ENCODE measurements at places on chromosomes 4 and X.
A peak's percentile ranks its signal among the peaks of the same experiment; 100 is the strongest.

GRCh38 chr4:55866290-55866907 is 13.0 kb downstream of the EXOC1 start:
- DNase-seq: no peak

DNA sequence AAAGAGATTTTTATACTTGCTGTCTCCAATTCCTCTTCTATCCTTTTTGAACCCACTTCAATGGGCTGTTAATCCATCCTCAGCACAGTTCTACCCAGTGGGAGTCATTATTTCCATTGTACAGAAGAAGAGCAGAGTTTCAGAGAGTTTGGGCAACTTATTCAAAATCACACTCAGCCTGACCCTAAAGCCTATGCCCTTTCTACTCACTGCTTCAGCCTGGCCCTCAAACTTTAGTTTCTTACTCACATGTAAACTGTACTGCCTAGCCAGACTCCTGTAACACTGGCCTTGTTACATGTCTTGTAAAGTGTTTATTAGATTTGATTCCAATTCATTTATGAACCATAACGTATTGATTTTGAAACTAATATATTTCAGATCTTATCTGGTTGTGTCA is 25.1 kb upstream of the USO1 start:
- DNase-seq: no peak

DNA sequence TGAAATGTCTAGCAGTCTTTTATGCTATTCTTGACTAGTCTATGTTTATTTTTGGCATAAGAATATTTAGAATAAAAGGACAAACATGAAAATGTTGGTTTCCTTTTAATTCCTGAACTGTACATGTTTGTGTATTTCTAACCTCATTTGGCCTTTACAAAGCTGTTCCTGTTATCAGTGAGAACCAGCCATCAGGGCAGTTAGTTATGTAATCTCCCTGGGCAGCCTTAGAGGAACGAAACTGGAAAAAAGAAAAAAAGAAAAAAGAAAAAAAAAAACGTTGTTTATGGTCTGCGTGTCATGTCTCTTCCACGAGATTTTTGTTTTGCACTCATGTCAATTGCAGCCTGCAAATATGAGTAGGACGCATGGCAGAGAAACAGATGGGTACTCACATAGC is 193.7 kb downstream of the MAGEB5 start:
- no peak for DNase-seq

DNA sequence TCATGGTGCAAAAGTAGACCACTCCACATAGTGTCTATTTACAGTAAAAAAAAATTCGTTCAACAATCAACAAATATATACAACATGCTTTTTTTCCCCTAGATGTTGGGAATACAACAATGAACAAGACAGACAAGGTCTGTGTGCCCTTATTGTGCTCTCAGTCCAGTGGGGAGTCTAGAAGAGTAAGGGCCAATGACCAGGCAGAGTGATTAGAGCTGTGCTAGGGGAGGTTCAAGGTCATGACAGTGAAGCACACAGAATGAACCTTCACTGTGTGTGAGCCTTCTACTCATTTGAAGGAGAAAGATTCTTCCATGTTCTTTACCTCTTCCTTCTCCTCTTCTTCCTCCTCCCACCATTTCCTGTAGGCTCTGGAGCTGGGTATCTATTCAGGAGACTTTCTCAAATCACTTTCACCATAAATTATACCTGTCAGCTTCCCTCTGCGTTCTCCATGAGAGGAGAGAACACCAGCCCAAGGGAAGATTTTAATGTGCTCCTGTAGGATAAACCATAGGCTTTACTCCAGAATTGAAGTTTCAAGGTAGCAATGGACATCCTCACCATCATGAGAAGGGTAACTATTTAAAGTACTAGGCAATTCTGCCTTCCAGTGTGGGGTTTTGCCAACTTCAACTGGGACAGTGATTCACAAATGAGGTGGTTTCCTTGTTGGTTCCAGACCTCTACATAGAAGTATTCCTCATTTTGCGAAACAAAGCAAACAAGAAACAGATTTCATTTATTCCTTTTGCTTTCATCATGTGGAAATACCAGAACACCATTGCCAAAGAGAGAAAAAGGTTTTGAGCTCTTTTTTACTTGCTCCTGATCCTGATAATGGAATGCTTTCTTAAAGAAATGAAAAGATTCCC is 246.9 kb upstream of the GPC4 start:
- DNase-seq: no peak

- DNase-seq: no peak
Observed at GRCh38 chr4:2082118-2082517, 23.0 kb downstream of the NAT8L start.

- no peak for DNase-seq
Observed at GRCh38 chr4:89836897-89837384, at the start of gene SNCA. TSS of gene SNCA (minus strand) at chr4:89837161. CDS start at chr4:89835667, 1,494 bp downstream.

GRCh38 chr4:83252782-83253405 is 31.7 kb downstream of the COQ2 start:
- DNase-seq: peak; percentile 46

- no peak for DNase-seq
Observed at GRCh38 chr4:106548446-106549044, 180.0 kb upstream of the GIMD1 start.

DNA sequence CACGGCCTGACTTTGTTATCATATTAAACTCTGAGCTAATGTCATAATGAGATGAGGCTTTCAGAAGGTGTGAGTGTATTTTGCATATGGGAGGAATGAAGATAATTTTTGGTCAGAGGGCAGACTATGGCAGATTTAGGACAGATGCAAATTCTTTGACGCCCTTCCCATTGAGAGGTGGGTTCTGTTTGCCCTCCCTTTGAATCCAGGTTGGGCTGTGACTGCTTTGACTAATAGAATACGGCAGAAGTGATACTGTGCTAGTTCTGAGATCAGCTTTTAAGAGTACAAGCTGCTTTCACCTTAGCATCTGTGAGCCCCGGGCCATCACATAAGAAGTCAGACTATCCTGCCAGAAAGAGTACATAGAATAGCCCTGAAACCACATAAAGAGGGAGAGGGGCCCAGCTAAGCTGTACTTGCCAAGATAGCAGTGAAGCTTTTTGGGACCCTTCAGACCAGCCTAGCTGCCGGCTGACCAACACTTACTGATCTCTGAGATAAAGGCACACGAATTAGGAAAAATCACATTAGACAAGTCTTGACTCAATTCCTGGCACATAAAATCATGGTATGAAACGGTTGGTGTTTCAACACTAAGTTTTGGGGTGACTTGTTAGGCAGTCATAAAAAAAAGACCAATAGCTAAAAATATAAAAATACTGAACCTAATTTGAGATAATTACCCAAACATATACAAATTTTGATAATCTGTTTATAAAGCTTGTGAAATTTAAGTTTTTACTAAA is 166.7 kb upstream of the SH3RF1 start:
- no peak for DNase-seq

- DNase-seq: no peak
Observed at GRCh38 chr4:176236946-176237345, 32.1 kb downstream of the ASB5 start.

GRCh38 chr4:122988696-122989095 is 66.3 kb upstream of the NUDT6 start:
- no peak for DNase-seq

GRCh38 chr4:142265536-142265935 is 580.6 kb downstream of the INPP4B start:
- no peak for DNase-seq

DNA sequence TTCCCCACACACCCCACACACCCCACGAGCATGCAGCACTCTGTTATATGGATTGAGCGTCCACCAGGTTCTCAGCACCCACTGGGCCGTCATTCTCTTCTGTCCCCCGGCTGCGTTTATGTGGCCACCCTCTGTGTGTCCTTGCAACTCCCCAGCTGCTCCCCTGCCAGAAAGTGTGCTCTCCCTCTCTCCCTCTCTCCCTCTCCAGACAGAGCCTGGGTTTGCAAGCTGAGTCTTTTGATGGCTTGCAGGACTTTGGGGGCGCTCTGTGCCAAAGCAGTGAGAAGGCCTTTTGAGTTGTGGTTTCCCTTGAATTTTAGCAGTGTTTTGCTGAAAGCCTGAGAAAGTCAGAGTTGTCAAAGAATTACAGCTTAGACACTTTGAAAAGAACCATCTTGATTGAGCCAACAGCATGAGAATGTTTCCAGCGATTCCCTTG is 173.5 kb downstream of the DCLK2 start:
- no peak for DNase-seq

- no peak for DNase-seq
Observed at GRCh38 chr4:177455561-177455970, 13.3 kb upstream of the AGA start.

DNA sequence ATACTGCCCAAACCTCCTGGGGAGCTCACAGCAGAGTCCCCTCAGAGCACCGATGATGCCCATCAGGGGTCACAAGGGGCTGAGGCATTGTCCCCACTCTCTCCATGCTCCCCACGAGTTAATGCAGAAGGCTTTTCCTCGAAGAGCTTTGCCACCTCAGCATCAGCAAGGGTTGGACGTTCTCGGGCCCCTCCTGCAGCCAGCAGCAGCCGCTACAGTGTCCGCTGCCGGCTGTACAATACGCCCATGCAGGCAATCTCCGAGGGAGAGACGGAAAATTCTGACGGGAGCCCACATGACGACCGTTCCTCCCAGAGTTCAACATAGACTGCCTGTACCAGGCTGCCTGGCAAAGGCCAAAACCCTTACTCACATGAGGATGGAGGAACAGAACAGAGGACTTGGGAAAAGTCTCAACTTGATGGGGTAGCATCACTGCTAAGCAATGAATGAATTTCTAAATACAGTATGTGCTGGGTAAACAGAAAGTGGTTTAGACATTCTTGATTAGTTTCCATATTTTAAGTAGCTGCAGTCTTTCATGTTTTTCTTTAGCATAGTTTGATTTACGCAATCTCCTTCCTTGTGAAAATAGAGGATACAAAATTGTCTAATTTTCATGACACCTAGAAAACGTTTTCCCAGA is 5.0 kb upstream of the SCML1 start:
- DNase-seq: no peak

GRCh38 chr4:170716868-170717267 is 627.1 kb upstream of the AADAT start:
- no peak for DNase-seq

GRCh38 chr4:40850496-40850895 is 100.7 kb downstream of the NSUN7 start:
- DNase-seq: no peak

DNA sequence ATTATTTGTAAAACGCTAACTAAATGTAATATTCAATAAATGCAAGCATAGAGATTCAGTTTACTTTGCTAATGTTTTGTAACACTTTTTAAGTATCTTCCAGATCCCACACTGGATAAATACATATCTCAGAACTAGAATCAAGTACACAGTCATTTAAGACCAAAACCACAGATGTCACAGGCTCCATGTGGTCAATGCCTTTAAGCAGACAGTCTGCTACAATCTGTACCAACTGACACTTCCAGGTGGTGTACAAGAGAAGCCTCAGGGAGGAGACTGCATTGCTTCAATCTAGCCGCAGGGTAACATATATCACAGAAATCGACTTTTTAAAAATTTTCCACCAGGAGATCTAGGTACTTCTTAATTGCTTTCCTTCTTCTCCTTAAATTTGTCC is 229.6 kb upstream of the DIAPH2 start:
- no peak for DNase-seq

GRCh38 chr4:174210354-174210753 is 73.1 kb downstream of the FBXO8 start:
- DNase-seq: no peak

DNA sequence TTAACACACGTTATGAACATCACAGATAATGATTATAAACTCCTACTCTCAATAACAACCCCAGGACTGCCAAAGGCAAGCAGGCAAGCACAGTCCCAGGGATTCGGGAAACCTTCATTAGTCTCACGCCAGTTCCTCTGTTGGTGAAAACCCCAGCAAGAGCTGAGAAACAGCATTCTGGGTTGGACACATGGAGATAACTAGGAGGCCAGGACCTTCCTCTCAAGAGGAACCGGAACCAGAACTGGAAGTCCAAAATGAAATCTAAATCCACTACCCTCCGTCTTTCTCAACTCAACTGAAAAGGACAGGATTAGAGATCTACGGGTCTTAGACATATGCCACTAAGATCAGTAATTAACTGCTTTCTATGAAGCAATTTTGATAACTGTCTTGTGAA is 3.8 kb downstream of the VEGFC start:
- DNase-seq: no peak

- DNase-seq: no peak
Observed at GRCh38 chr4:11293866-11294265, 134.8 kb downstream of the HS3ST1 start.

GRCh38 chr4:137266511-137266910 is 265.8 kb downstream of the PCDH18 start:
- no peak for DNase-seq

- no peak for DNase-seq
Observed at GRCh38 chr4:92071587-92071986, 232.2 kb upstream of the GRID2 start.

- no peak for DNase-seq
Observed at GRCh38 chr4:19134685-19135084, 1113.1 kb upstream of the LCORL start.

DNA sequence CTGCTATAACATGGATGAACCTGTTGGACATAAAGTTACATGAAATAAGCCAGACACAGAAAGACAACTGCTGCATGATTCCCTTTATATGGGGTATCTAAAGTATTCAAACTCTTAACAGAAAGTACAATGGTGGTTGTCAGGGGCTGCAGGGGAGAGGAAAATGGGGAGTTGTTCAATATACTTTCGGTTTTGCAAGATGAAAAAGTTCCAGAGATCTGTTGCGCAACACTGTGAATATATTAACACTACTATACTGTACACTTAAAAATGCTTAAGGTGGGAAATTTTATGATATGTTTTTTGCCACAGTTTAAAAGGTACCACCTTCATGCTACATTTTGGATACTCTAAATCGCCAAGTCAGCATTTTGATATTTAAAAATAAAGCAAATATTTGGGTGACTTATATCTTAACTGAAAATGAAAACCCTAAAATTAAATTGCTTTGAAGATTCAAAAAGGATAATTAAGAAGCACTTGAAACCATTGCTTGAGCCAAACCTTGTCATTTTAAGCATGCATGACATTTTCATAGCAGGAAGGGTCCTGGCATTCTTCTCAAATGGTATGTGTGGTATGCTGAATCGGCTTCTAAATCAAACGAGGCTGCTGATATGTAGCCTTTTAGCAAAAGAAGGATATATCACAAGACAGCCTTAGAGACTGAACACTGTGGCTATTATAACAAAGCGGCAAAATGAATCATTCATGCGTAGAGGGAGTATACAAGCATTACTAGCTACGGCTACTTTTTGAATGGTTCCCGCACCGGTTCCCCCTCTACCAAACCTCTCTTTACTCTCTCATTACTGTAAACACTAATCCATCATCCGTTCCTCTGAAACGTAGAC is 607.1 kb upstream of the DIPK2B start:
- DNase-seq: no peak

DNA sequence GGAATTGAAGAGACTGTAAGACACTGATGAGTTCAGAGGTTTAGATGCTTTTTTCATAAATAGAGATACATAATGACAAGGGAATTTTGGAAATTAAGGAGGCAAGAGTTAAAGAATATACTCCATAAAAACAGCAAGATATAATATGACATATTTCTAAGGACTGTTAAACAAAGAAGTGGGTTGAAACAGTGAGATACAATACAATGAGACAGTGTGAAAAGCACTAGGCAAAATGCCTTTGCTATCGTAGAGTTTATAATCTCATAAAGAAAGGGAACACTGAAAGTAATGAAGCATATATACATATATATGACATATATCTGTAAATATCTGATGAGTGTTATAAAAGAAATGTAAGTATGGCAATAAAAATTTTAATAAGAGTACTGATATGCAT is 1496.2 kb downstream of the TECRL start:
- no peak for DNase-seq
